ENCODE measurements at places on chromosomes 1 and 21.

GRCh38 chr1:91687452-91687851 lies 186.8 kb downstream of the CDC7 start:
- H3K36me3 ChIP-seq = no peaks in the 10 kb centered on the region
- H3K27ac ChIP-seq = no peak overlapping the region
- no peak for DNase-seq
- H3K4me3 ChIP-seq = no peak overlapping the region

DNA sequence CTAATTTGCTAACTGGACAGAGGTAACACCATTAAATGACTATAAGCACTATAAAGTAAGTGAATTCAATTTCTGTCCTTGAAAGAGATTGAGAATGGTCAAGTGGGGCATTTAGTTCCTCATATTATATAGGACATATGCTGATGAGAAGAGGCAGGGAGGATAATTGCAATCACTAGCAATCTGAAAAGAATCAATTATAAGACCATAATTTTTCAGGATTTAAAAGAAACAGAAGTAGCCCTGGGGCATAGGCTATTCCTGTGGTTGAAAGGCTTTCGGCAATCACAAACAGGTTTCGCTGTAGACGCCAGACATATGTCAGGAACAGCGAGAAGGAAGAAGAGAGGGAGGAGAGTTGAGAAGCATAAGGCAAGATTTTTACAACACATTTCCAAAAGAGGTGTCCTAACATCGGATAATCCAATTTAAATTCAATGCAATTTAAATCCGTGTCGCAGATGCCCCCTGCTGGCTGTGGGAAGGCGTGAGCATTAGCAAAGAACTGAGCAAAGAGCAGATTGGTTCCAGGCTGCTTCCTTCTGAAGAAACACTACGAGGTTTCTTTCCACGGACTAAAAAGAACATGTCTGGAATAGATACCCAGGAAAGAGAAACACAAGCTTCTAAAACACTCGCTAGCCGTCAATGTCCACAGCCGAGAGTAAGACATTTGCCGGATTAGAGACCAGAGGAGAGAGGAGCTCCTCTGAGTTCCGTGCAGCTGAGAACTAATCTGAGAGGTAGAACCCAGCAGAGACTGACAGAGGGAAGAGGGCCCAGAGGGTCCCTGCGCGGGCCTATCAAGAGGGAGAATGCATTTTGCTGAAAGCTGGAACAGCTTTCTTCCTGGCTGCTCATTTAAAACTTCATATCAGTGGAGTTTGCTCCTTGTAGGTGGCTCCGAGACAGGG lies 27.9 kb downstream of the RGS5 start:
- H3K27ac ChIP-seq = no peak overlapping the region
- H3K4me3 ChIP-seq = no peak overlapping the region
- H3K36me3 ChIP-seq = no peaks in the 10 kb centered on the region
- DNase-seq = no peak

DNA sequence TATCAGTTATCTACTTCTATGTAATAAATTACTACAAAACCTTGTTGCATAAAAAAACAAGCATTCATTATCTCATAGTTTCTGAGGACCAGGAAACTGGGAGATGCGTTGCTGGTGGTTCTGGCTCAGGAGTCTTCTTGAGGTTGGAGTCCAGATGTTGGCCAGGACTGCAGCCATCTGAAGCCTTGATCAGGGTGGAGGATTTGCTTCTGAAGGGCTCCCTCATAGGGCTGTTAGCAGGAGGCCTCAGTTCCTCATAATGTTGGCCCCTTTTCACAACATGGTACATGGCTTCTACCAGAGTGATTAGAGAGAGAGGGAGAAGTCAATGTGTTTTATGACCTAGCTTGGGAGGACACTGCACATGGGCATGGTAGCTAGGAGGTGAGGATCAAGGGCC lies 137.4 kb downstream of the CNIH3 start:
- H3K27ac ChIP-seq = no peak overlapping the region
- no peaks in the 10 kb centered on the region for H3K36me3 ChIP-seq
- DNase-seq = no peak
- no peaks in the 10 kb centered on the region for H3K4me1 ChIP-seq

- H3K36me3 ChIP-seq = no peaks in the 10 kb centered on the region
- no peak overlapping the region for H3K27ac ChIP-seq
These were observed 33.0 kb downstream of the EPHA2 start for GRCh38 chr1:16122916-16123315.

DNA sequence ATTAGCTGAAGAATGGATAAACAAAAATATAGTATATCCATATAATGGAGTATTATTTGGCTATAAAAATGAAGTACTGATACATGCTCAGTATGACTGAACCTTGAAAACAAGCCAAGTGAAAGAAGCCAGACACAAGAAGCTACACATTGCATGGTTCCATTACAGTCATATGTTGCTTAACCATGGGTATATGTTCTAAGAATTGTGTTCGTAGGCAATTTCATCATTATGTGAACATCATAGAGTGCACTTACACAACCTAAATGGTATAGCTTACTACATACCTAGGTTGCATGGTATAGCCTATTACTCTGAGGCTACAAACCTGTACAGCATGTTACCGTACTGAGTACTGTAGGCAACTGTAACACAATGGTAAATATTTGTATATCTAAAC lies 28.6 kb upstream of the FCAMR start:
- H3K4me1 ChIP-seq = no peaks in the 10 kb centered on the region
- DNase-seq = no peak
- no peak overlapping the region for H3K4me3 ChIP-seq
- H3K36me3 ChIP-seq = no peaks in the 10 kb centered on the region

DNA sequence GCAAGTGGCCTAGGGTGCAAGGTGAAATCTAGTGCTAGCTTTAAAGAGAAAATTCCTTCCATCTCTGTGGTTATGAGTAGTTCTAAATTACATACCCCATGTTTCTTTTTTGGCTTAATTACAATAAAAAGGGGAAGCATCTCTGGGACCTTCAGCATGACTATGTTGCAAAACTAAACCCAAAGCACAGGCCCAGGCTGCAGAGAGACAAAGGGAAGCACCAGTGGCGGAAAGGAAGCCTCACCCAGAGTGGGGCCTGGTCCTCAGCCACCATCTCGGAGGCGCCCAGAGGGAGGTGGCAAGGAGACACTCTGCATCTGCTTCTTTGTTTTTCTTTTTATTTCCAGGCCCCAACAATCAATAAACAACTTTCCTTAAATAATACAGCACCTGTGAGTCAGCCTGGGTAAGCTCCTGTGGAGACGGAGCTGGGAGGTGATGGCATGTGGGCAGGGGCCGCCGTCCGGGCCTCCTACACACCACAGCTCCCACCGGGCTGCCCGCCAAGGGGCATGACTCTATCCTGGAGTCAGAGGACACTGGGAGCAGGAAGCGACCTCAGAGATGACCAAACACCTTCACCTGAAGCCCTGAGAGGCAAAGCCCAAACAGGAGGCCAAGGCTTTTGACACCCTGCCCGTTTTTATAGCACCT lies 21.7 kb downstream of the ITPKB start:
- DNase-seq = no peak
- no peak overlapping the region for H3K4me3 ChIP-seq
- H3K36me3 ChIP-seq = peaks cover 5% of the 10 kb centered on the region

- no peak overlapping the region for H3K27ac ChIP-seq
- DNase-seq = no peak
- H3K4me3 ChIP-seq = no peak overlapping the region
These were observed 479.9 kb upstream of the BRINP3 start for GRCh38 chr1:190957565-190957964.

GRCh38 chr1:221418346-221418745 lies 323.5 kb downstream of the DUSP10 start:
- H3K36me3 ChIP-seq = no peaks in the 10 kb centered on the region
- H3K4me3 ChIP-seq = no peak overlapping the region
- no peaks in the 10 kb centered on the region for H3K4me1 ChIP-seq
- H3K27ac ChIP-seq = no peak overlapping the region
- no peaks in the 10 kb centered on the region for H3K27me3 ChIP-seq
- DNase-seq = no peak

DNA sequence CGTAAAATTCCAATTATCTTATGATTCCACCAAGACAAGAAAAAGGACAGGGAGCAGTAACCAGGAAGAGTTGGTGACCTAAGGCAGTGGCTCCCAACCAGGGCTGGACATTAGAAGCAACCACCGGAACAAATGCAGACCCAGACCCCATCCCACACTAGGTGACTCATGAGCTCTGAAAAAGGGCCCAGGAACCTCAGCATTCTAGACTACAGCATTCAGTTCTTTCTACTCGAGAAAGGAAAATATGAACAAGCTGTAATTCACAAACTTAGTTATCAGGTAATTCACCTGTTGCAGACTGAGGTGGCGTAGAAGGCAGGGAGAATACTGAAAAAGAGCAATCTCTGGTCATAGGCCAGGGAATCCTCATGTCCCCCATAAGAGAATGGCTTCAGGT lies 138.4 kb upstream of the KRTAP19-8 start:
- peaks cover 60% of the 10 kb centered on the region for H3K4me1 ChIP-seq
- DNase-seq = no peak
- no peak overlapping the region for H3K4me3 ChIP-seq
- H3K36me3 ChIP-seq = no peaks in the 10 kb centered on the region
- no peaks in the 10 kb centered on the region for H3K27me3 ChIP-seq
- peak overlapping the region; percentile 43 for H3K27ac ChIP-seq

GRCh38 chr1:33086384-33086850 lies 5.5 kb downstream of the AZIN2 start:
- H3K36me3 ChIP-seq = no peaks in the 10 kb centered on the region
- no peaks in the 10 kb centered on the region for H3K27me3 ChIP-seq
- peaks cover 21% of the 10 kb centered on the region for H3K4me1 ChIP-seq
- DNase-seq = peak; percentile 12
- H3K27ac ChIP-seq = no peak overlapping the region
- H3K4me3 ChIP-seq = no peak overlapping the region

DNA sequence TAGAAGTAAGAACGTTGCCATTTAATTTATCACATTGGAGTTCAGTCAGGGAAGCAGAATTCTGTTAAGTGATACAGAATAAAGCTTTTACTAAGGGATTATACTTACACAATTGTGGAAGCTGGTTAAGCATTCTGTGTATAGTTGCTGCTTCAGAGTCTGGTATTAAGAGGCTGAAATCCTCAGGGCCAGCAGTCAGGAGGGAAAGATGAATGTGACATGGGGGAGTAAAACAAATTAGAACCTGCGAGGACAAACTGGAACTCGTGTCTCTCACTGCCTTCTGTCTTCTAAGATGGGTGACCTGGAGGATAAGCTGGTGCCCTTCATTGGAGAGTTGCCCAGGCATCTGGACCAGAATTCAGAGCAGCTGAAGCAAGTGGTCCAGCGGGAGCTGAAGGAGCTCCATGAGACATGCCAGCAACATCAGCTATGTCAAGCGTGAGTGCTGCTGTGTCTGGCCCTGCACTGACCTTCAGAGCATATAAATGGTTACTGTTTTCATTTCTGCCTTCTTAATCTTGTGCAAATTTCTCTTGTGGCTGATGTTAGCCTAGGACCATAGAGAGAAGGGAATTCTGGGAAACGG lies 23.0 kb downstream of the MARK1 start:
- H3K4me1 ChIP-seq = no peaks in the 10 kb centered on the region
- no peak for DNase-seq
- no peaks in the 10 kb centered on the region for H3K27me3 ChIP-seq
- H3K27ac ChIP-seq = no peak overlapping the region

DNA sequence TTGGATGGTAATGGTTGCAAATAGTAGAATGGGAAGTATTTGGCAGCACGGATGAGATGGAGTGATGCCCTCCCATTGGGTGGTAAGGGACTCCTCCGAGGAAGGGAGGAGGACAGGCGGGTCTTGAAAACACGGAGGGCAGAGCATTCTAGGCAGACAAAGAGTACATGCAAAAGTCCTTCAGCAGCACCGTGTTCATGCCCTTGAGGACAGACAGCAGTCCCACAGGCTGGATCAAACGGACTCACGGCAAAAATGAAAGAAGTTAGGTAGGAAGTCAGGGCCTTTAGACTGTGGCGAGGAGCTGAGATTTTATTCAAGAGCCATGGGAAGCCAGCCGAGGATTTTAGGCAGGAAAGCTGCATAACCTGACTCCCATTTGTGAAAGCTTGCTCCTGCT lies 253.9 kb downstream of the RHOU start:
- H3K4me3 ChIP-seq = no peak overlapping the region
- no peak for DNase-seq
- H3K36me3 ChIP-seq = no peaks in the 10 kb centered on the region
- no peak overlapping the region for H3K27ac ChIP-seq

DNA sequence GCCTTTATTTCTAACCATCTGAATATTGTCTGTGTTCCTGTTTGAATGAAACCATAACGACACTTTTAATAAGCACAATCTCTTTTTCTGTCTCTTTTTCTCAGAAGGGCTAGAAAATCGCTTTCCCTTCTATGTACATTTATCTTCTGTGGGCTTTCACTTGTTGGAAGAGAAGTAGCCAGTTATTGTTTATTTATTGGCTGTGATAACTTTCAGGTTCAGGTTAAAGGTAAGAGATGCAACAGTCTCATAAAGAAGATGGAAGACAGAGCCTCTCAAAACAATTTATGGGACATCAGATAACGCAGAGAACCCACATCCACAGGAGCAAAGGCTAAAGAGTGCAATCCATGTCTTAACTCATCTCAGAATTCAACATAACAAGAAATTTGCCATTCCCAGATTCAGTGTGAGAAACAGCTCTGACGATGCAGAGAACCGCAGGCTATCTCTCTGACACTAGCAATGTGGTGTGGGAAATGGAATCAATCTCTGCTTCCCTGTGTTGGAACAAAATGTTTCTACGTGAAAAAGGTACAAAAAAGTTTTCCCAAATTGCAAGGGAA lies 4.1 kb upstream of the CD244 start:
- DNase-seq = no peak
- no peak overlapping the region for H3K27ac ChIP-seq
- H3K4me3 ChIP-seq = no peak overlapping the region
- no peaks in the 10 kb centered on the region for H3K4me1 ChIP-seq

- DNase-seq = no peak
- H3K27me3 ChIP-seq = no peaks in the 10 kb centered on the region
- no peaks in the 10 kb centered on the region for H3K4me1 ChIP-seq
- H3K27ac ChIP-seq = no peak overlapping the region
These were observed 28.1 kb downstream of the ERI3 start for GRCh38 chr1:44326821-44327465.

DNA sequence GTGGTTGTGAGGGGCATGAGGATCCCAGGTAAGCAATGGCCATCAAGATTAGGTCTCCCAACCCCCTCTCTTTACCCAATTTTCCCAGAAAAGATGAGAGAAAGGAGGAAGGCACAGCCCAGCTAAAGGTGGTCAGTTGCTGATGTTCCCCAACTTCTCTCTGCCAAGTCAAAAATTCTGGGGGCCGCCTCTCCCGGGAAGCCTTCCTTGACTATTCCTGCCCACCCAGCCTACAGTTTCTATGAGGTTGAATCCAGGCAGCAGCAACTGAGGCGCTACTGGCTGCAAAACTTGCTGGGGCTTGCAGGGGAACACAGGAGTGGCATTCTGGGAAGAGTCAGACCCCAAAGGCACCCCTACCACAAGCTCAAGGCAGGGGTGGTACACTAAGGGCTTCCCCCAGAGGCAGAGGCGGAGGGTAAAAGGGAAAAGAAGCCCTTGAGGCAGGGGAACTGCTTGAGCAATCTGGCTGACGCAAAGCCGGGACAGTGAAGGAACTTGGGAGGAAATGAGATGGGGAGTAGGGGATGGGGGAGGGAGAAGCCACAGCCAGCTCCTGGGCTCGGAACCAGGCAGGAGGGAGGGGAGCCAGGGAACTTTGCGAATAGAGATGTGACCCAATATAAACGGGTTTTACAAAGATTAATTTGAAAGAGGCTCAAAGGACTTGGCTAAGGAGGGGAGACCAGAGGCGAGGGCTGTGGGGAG lies 31.2 kb downstream of the SDC3 start:
- DNase-seq = no peak
- no peaks in the 10 kb centered on the region for H3K36me3 ChIP-seq
- no peak overlapping the region for H3K4me3 ChIP-seq
- no peak overlapping the region for H3K27ac ChIP-seq
- no peaks in the 10 kb centered on the region for H3K4me1 ChIP-seq
- H3K27me3 ChIP-seq = no peaks in the 10 kb centered on the region
